ENCODE measurements at places on chromosomes 2 and 18.
A peak's percentile ranks its signal among the peaks of the same experiment; 100 is the strongest.

GRCh38 chr18:76979111-76979751, 153.4 kb downstream of the MBP start:
- DNase-seq, result no peak

DNA sequence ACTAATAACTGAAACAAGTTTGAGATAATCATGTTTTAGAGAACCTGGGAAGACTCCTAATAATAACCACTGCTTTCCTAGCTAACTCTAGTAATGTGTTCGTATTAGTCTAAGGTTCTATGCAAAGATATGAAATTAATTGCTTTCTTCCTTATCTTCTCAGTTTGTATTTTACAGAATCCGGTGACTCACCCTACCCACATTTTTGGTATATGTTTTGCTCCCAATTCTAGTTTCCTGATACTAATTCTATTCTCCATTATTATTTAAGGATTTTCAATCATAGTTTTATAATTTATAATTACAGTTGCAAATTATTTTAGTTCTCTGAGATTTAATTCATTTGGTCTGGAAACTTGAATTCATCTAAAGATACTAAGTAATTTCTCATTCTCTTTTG, 394.6 kb upstream of the SETBP1 start:
- no peak for DNase-seq

- no peak for DNase-seq
Observed at GRCh38 chr2:65186093-65186868, 41.4 kb upstream of the ACTR2 start.

- DNase-seq, result peak; percentile 89
Observed at GRCh38 chr2:198639580-198639979, 818.2 kb downstream of the SATB2 start.

DNA sequence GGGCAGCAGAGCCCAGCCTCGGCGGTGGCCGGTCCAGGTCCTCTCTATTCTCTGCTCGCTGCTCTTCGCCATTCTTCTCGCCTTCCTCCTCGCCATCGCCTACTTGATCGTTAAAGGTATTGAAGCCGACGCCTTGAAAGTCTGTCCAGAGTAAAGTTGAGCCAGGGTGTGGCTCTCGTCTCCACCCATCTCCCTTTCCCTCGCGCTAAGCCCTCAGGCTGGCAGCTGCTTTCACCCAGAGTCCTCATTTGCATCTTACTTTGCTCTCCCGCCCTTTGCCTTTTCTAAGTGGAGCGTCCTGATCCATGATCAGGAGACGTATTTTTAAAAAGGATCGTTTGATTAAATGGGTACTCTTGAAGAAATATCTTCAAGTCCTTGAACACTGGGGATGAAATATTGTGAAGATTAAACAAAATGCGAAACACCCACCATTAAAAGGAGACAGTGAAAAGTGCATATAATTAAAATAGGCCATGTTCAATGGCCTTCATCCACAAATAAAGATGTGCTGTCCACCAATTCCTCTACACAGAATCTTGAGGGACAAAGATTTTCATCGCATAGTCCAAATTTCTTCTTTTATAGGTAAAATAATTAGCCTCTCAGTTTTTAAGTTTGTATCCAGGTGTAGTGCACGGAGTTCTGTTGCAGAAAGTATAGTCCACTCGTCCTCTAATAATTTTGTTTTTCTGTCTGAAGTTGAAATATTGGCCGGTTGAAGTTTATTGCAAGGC, 657 bp downstream of the ARL6IP6 start:
- DNase-seq, result peak; percentile 60

GRCh38 chr18:10834128-10834815, 308.4 kb downstream of the NAPG start:
- no peak for DNase-seq

- no peak for DNase-seq
Observed at GRCh38 chr2:38215993-38216392, 140.0 kb upstream of the CYP1B1 start.

- DNase-seq, result no peak
Observed at GRCh38 chr2:16824472-16824871, 158.8 kb upstream of the CYRIA start.

Measured in MV-4-11 (cell line).